NCI-H2171 treated with DMSO at 0.1 percent for 48 hours (cell line): ENCODE measurements at places on chromosomes 7 and 10.
A peak's percentile ranks its signal among the peaks of the same experiment; 100 is the strongest.

GRCh38 chr10:50410066-50410811, 158.9 kb upstream of the ASAH2 start:
- no peak for DNase-seq

DNA sequence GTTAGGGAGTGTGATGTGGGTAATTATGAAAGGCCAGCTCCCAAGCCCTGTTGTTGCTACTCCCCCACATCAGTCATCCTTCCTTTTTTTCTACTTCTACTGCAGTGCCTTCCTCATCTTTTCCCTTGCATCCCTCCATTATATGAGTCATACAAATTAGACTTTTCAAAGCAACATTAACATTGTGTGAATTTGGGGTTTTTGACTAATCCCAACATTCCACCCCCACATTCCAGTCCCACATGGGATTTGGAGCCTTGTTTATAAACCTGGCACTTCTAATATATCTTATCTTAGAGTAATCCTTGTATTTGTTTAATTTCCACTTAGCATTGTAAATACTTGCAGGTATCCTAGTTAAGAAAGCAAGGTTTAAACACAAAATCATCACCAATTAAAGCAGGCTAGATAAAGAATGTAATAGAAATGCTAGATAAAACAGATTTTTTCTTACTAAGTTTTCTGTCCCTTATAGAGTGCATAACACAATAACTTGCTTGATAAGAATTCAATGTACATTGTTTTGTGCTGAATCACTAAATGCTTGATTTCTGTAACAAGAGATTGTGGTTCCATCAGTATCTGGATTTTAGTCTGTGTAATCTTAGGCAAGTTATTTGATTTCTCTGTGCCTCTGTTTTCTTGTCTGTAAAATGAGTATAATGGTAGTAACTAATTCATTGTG, 165.8 kb downstream of the CFTR start:
- no peak for DNase-seq

DNA sequence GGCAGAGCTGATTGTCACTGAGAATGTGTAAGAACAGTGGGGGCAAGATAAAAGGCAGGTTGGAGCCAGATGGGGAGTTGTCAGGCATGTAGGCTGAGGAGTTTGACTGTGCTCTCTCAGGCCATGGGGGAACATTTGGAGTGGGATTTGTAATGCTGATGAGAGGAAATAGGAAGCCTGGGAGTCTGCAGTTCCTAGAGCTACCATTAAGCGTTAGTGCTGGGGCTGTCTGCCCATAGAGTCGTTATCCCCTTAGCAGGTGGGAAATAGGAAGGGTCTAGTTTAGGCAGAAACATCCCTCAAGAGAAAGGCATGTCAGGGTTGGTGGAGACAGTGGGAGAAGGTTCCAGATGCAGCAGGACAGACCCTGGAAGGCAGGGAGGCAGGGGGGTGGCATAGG, 75.5 kb downstream of the RPS24 start:
- no peak for DNase-seq

- DNase-seq, result no peak
These were observed 22.8 kb downstream of the CALML3 start for GRCh38 chr10:5547681-5547930.

GRCh38 chr7:70456719-70457118, 675.2 kb upstream of the GALNT17 start:
- no peak for DNase-seq

DNA sequence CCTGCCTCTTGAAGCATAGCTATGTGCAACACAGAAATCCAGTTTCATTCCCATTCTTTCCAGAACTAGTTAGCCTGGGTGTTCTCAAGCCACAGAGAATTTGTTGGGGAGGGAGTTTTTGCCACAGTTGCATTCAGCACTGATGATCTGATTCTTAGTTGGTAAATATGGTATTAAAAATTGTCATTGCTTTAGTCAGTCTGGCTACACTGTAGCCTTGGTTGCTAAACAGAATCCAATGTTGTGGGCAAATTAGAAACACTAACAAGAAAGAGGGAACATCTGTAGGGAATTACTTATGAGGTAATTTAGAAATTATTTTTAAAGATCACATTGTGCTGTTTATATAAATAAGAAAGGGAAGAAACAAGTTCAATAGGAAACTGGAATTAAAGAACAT, 57.0 kb upstream of the CC2D2B start:
- no peak for DNase-seq

- DNase-seq, result peak; percentile 66
These were observed 293.4 kb upstream of the MKLN1 start for GRCh38 chr7:131034166-131034881.

GRCh38 chr10:2201534-2202099, 464.3 kb upstream of the ADARB2 start:
- no peak for DNase-seq

- DNase-seq, result no peak
These were observed 14.9 kb upstream of the TES start for GRCh38 chr7:116195451-116195850.
